ENCODE measurements at places on chromosomes 4 and X.

DNA sequence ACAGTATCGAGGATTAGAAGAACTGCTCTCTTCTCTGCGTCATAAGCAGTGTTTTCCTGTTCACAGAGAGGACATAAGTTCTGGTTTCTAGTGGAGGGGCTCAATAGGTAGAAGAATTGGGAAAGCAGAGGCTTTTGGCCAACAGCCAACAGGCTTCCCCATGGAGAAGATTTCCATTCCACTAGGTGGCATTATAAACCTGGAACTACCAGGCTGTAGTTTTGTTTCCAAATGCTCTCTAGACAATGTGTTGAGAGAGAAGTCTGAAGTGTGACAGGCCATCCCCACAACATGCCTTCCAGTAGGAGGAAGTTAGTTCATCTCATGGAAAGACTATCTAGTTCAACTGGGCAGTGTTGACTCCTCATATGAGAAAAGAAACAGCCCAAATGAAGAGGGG, 63.8 kb upstream of the ANXA10 start:
- DNase-seq, result no peak

DNA sequence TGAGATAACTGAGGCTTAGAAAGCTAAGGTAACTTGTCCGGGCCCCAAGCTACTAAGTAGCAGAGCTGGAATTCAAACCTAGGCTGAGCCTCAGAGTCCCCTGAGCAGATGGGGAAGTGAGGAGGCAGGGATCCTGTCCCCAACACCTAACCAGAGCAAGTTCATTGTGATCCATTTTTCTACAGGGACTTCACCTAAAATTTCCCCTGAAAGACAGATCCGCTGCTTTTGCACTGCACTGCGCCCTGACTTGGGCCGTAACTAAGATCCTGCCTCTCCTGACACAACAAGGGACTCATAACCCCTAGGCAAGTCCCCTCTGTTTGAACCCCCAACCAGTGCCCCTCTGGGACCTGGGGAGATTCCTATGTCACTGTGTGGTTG, 25.6 kb upstream of the MTM1 start:
- no peak for DNase-seq

GRCh38 chr4:11376571-11376970, 52.1 kb downstream of the HS3ST1 start:
- DNase-seq, result no peak

GRCh38 chr4:184798504-184798903, 27.3 kb downstream of the ACSL1 start:
- DNase-seq, result no peak

DNA sequence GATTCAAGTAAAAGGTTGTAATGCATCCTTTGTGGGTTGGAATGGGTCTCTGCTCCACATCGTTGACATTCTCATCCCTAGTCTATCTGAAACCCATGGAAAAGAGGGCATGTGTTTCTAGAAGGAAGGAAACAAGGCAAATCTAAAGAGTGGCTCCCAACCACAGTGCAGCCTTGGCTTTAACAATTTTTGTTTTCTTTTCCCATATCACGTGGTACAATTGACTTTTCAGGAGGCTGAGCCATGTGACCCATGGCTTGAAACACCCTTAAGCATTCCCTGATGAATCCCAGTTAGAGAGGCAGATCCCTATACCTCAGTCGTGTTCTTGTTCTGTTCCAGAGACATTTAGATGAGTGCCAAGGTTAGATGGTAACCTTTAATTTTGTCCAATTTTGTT, 12.8 kb downstream of the DCUN1D4 start:
- DNase-seq, result no peak

DNA sequence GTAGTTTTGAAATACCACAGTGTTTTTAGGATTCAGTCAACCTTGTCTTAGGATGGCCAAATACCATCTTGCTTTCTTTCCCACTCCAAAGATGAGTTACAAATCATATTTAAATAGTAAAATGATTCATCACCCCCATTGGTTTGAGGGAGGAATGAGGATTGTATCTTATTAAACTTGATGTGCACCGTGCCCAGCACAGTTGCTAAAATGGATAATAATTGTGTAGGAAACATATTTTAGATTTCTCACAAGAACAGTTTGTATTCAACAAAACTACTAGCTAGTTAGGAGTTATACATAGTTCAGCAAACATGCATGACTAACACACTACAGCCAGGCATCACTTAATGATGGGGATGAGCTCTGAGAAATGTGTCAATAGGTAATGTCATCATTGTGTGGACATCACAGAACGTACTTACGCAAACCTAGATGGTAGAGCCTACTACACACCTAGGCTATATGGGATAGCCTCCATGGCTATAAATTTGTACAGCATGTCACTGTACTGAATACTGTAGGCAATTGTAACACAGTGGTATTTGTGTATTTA, 245.4 kb downstream of the FBXW7 start:
- no peak for DNase-seq

DNA sequence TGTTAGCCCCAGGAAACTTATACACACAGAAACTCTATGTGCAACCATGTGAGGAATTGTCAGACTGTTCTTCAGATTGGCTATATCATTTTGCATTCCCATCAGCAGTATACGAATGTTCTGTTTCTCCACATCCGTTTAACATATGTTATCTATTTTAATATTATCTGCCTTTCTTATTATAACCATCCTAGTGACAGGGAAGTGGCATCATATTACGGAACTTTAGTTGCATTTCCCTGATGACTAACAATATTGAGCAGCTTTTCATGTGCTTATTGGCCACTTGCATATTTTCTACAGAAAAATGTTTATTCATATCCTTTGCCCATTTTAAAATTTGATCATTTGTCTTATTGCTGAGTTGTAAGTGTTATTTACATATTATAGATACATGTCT, 36.5 kb upstream of the IL15 start:
- DNase-seq, result no peak

DNA sequence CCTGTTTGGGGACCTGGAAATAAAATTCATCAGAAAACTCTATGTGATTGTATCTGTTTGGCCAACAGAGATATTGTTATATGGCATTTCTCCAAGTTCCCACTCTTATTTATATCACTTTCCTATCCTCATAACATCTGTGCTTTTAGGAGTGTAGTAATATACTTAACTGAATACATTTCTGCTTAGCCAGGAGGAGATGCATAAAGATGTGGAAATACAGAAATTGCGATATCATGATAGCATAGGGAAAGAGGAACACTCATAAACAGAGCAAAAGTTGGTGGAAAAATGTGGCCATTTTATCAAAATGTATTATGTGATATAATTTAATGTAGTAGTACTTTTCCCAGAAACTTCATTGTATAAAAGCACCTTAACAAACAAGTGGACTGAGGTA, 46.1 kb upstream of the TSPAN7 start:
- DNase-seq, result no peak

DNA sequence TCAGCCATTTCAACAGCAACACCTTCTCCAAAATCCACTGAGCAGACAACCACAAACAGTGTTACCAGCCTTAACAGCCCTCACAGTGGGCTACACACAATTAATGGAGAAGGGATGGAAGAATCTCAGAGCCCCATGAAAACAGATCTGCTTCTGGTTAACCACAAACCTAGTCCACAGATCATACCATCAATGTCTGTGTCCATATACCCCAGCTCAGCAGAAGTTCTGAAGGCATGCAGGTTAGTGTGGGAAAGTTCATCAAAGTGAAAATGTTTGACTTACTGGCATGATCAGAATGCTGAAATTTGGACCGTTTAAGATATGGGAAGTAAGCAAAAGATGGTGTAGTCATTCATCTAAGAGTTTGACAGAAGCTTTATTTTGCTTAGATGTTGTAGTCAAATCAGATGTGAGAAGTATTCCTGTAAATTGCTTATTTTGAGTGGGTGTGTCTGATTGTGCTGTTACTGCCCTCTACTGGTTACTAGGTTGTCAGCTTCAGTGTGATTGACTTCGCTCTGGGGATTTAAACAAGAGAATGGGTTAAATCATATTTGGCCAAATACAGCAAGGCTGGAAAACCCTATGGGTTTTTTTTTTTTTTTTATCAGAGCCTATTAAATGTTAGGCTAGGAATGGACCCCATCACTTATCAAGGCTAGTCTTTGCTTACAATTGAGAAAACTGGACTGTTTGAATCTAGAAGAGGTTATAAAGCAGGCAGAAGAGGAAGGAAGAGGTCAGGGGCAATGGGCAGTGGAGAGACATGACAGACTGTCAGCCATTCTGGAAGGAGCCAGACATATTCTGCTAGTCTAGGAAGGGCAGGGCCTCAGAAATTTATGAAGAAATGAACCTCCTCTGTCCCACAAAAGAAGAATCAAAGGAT, 130.3 kb downstream of the DIPK2B start:
- DNase-seq, result no peak

DNA sequence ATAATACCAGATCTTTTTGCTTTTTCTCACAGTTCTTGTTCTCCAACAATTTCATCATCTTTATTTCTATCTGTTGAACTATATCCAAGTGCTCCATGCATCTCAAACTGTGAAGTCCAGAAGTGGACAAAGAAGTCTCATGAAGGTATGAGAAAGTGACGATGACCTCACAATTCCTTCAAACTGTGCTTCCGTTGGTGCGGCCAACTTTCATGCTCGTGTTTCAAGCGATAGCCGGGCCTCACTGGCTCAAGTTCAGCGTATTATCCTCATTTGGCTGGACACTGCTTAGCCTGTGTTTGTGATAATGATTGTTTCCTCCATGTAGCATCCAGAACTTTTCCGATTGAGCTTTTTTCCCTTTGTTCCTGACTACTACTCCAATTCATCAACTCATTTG, 143.1 kb downstream of the PALLD start:
- no peak for DNase-seq

DNA sequence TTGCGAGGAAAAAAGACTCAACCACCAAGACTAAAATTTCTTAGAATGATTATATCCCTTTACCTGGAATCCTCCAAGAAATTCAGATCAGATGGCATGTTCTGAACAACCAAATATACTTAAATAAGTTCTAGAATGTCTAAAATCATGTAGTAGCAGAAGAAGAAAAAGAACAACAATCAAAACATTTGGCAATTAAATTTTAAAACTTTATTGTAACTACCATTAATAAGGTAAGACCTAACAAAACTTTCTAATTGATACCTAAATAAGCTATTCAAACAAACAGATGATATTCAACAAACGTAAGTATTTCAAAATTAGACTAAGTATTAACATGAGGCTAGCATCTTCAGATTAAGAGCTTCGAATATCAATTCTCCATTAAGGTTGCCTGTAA, 4.3 kb downstream of the THOC2 start:
- DNase-seq, result no peak

DNA sequence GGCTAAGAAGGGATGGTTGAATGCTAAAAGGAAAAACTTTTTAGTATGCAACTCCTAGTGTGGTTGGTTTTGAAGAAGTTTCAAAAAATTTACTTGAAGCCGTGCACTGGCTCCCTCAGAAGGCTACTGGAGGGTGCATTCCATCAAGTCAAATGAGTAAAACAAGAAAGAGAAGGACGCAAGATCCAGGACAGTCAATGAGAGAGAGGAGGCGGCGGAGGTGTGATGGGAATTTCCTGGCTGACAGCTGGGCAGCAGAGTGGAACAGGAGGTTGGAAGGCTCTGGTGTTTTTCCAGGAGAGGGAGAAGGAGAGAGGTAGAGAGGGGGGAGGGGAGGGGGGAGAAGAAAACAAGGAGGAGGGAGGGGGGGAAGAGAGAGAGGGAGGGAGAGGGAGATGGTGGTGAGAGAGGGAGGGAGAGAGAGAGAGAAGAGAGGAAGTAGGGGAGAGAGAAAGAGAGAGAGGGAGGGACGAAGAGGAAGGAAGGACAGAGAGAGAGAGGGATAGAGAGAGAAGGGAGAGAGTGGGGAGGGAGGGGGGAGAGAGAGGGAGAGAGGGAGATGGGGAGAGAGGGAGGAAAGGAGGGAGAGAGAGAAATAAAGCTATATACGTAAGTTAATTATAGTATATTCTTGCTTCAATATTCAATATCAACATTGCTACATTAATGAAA, 126.4 kb downstream of the SH3KBP1 start:
- no peak for DNase-seq

DNA sequence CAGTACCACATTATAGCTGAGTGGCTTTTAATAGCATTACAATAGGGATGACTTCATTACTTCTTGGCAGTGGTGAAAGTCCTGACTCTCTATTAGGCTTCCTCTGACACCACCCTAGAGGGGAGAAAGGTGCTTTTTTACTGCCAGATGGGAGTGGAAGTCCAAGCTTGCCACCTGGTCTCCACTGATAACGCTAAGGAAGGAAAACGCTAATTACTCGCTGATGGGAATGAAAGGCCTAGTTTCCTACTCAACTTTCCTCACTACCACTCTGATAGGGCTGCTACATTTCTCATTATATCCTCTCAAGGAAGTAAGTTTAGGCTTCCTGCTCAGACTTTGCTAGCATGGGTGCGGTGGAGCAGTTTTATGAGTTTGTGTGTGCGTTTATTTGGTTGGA, 62.3 kb upstream of the PAGE3 start:
- no peak for DNase-seq

- no peak for DNase-seq
Observed at GRCh38 chr4:186536285-186536684, 19.1 kb downstream of the MTNR1A start.

GRCh38 chr4:169625886-169626285, 5.5 kb downstream of the CLCN3 start:
- DNase-seq, result no peak

- DNase-seq, result no peak
Observed at GRCh38 chr4:76443376-76443775, 8.3 kb downstream of the SHROOM3 start.

DNA sequence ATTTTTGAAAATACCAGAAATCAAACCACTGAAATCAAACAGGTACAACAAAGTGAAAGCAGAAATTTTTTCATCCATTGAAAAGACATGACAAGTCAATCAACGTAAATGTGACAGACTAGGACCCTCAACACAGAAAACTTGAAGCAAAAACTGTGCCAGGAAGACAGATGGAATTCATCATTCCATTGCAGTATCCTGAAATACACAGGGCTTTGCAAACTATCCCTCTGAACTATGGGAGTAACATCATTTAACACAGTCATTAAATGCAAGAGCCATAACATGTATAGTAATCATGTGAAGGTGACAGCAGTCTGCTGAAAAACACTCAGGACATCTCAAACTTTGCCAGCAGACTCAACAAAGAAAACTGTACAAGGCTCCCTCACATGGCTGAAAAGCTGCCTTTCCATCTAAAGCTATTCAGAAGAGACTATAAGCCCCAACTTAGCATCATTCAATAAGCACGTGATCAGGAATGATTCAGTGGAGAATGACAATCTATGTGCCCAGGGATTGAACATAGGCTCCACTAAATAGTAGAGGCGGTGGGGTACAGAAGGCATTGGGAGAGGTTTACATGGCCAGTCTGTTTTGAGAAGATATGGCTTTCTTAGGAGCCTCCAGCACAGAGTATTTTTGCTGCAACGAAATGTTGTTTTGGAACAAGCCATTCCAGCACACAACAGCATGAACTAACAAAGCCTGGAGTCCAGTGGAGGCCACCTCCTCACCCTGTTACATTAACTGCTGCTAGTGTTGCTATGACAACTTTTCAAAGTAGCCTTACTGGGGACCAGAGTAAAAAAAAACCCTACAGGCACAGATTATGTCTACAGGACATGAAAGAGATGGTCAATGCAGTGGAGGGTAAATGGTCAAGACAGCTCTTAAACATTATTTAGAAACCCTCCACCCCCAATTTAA, 274.5 kb upstream of the NOCT start:
- no peak for DNase-seq

GRCh38 chr4:38015886-38016515, 55.8 kb downstream of the PTTG2 start:
- no peak for DNase-seq

GRCh38 chr4:6689506-6689960, 4.1 kb upstream of the S100P start:
- no peak for DNase-seq
